ENCODE measurements at places on chromosomes 5 and 9. TPM values are rescaled to one million over a fixed set of nuclear protein-coding genes. Genes with fewer than 3 reads are reported as not detected.

DNA sequence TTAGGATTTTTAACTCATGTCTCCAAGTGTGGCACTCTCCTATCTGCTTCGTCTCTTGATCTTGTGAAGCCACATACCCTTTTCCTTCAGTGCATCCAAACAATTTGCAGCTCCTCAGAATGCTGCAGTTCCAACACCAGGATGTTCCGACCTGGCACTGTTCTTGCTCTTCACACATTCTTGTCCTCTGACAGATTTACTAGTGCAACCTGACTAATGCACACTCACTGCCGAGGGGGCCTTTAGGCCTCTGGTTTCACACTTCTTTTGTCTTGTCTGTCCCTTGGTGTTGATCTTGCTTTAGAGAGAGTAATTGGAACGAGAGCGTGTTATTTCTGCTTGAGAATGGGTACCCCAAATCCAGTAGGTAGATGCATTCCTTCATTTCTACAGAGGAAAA, 15.0 kb downstream of the ARHGAP26 start:
- no peak for DNase-seq

Gene LIX1
- not detected for total RNA-seq

DNA sequence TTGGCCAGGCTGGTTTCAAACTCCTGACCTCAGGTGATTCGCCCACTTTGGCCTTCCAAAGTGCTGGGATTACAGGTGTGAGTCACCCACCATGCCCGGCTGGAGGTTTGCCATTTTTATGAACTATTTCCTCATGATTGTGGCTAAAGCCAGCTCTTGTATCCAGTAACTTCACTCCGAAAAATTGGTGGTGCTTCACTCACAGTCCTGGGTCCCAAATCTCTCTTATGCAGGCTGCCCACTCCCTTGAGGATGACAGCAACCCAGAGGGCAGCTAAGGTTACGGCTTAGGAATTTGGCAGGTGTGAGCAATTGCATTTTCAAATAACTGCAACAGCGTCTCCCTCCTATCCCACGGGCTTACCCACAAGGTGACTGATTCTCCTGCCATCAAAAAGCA, 23.4 kb upstream of the FUBP3 start:
- no peak for DNase-seq

Gene ANKRD18B
- 0.25 TPM for total RNA-seq

- no peak for DNase-seq
These were observed 54.4 kb downstream of the DROSHA start for GRCh38 chr5:31477516-31477915.

- DNase-seq: no peak
These were observed 184.9 kb upstream of the OR13F1 start for GRCh38 chr9:104319198-104319597.

DNA sequence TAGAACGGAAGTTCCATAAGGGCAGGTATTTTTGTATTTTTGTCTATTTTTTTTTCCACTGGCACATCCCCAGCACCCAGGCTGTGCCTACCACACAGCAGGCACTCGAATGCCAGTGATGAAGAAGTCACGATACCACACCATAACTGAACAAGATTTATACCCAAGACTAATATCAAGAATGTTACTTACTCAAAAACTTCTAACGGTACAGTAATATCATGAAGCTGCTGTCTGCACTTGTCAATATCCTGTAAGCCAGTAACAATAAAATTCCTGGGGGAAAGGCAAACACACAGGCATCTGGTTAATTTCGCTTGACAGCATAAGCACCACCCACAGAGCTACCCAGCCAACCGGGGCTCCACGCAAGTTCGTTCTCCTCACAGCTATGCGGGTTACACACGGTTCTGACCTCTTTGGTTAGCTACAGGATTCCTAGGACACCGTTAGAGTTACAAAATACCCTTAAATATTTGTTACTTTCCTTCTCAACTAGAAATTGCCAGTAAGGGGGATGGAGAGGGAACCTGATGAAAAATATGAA, 1.3 kb downstream of the MED10 start:
- DNase-seq: no peak

DNA sequence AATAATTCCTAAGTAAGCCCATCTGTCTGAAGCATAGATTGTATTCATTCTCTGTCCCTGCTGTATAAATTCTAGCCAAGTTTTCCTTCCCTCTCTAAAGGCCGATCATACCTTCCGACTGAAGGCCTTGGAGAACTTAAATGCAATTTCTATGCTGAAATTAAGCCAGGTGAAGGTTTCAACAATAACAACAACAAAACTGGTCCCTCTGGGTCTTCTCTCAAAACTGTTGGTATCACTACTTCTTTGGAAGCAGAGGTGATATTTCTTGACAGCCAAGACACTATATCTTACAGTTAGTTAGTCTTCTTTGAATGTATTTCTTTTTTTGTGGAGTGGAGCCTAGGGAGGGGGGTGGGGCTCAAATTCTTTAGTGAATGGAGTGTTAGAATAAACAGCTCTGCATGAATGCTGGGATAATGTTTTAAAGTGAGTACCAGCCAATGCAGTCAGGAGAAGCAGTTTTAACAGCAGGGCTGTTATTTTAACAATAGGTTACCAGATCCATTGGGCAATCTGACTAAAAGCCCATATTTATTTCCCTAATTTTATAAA, 508.9 kb downstream of the EBF1 start:
- no peak for DNase-seq

Gene PGM5
- total RNA-seq: 15.0 TPM

DNA sequence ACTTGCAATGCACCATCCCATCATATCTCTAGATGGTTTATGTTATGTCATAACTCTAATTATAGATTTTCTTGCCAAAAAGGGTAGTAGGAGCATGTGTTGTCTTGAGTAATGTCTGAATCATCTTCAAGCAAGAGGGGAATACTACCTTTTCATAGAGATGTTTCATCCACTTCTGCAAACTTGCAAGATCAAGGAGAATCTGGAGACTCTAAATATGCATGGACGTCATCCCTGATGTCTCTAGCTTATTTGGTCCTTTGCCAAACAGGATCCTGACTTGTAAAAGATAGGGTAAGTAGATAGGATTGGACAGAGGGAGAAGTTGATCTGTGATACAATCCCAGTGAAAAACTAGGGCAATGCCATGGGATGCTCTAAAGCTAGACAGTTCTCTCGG, 246.5 kb downstream of the DMRTA1 start:
- DNase-seq: no peak

- DNase-seq: no peak
These were observed 34.0 kb upstream of the LURAP1L start for GRCh38 chr9:12740845-12741244.

DNA sequence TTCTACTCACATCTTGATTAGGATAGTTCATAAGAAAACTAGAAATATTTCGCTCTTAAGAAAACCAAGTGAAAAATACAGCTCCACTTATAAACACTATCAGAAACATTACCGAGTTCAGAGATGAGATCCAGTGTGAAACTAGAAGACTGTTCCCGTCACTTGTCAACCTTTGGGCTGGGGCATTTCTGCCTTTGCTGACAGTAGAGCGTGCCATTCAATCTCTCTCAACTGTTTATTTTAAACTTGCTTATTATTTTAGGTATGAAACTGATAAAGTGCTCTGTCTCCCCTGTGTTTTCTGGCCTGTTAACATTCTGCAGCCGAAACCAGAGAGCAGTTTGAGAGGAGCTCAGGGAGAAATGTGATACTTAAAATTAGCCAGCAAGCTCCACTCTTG, 16.7 kb downstream of the MRRF start:
- no peak for DNase-seq

DNA sequence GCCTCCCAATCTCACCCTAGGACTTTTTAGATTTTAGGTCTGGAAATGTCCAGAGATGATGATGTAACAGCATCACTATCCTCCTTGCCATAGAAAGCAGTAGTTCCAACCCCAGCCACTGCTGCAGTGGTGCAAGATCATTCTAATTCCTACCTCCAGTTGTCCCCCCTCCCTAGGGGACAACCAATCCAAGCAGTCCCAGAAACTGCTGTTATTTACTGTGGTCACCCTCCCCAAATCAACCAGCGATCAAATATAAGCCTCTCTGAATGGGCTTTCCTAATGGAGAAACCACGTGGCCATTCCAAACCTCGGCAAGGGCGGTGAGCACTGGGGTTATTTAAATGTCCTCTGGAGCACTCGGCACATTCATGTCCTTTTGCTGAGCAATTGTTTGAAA, 159.8 kb downstream of the SLF1 start:
- DNase-seq: no peak

DNA sequence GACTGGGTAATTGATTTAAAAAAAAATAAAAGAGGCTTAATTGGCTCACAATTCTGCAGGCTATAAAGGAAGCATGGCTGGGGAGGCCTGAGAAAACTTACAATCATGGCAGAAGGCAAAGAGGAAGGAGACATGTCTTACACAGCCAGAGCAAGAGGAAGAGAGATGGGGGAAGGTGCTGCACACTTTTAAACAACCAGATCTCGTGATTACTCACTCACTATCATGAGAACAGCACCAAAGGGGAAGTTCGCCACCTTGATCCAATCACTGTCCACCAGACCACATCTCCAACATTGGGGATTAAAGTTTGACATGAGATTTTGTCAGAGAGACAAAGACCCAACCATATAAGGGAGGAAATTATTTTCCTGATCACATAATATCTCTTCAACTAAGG, 138.8 kb upstream of the NR4A3 start:
- no peak for DNase-seq

DNA sequence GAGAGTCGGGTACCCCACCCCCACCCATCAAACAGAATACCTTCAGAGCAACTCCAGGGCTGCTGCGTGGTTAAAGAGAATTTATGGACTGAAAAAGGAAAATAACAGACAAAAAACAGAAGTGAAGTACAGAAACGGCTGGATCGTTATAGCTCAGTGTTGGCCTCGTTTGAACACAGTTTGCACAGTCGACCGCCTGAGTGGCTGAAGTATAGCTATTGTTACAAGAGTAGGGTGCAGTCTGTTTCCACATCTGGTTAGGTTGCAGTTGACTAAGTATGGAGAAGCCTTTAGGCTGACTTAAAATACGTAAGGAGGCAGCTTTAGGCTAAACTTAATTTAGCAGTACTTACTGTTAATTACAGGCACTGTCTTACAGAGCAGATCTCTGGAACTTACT, 121.2 kb downstream of the GCNT1 start:
- DNase-seq: no peak

DNA sequence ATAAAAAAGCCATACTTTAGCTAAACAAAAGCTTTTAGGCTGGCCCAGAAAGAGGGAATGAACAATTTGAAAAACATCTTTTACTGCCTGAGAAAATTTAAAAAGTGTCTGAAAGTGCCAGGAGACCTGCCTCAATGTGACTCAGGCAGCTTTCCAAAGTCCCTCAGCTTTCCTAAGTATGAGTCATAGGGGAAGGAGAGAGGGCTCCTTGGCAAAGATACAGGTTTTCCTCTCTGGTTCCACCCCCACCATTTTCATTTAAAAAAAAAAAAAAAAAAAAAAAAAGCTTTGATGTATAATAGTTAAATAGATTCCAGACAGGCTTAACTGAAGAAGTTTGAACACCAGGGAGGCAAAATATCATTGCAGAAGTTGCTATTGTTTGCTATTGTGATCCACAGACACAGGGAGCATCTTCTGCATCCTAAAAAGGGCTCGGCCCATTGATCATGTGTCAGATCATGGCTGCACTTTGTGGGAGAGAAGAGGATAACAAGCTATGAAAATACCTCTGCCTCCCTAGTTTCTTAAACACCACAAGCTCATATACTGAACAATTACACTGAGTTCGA, 71.5 kb downstream of the MRPS27 start:
- DNase-seq: peak; percentile 19

- peak; percentile 48 for DNase-seq
These were observed 26.9 kb downstream of the ADAMTS2 start for GRCh38 chr5:179318221-179318955.

Gene OR1J4
- total RNA-seq: not detected

DNA sequence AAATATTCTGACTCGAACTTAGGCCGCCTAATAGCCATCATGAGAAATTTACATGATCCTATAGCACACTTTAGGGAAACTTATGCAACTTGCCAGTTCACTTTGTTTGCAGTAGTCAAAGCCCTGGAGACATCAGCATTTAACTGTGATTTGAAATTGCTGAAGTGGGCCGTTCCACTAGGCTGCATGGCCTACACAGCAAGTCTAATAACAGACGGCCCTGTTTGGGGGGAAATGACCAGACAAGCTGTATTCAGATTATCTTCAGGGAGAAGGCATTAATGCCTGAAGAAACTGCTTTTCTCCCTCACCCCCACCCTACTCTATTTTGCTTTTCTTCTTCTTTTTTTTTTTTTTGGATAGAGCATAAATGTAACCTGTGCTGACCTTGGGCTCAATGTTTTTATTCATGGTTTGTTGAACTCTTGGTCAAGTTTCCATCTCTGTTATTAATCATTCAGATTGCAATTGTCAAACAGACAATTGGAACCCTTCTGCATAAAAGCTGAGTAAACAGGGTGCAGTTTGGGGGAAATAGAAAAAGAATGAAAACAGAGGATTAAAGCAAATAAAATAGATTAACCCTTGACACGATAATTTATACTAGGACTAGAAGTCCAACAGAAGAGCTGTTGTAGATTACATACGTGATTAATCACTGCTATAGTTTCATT, 1928.2 kb upstream of the WWC1 start:
- DNase-seq: no peak
